IPS-NIHi11 (cell line): ENCODE measurements at places on chromosomes 3 and 15.

DNA sequence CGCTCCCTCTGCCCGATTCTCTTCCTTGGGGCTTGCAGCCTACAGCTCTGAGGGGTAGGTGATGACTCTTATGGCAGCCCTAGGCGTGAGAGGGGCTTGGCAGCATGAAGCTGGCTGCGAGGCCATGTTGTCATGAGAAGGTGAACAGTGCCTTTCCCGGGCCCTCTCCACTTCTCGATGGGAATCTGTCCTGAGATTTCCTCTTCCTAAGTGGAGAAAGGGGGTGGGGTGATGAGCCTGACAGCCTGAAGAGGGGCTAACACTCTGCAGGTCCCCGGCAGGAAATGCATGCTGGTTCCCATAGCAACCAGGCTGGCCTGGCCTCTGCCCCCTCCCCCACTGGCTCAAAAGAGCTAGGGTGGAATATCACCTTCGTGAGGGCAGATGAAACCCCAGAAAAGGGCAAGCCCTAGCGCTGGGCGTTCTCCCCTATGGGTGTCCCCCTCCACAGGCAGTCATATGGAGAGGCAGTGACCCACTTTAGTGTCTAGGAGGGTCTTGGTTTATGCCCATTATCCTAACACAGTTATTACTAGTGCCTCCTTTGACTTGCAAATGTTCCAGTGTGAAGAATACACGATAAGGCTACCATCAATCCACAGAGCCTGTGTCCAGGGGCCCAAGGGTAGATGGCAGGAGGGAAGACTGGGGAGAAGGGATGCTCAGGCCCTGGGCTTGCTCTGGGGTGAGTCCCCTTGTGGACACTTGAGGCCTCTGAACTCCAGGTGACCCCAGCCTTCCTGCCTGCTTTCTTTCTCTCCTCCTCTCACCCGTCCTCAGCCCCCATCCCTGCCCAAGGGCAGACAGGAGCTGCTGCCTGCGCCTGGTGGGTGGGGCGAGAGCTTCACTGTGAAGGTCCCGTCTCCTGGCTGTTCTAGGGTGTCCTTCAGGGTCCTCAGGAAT lies 13.2 kb downstream of the EPHB3 start:
- peak; percentile 61 for DNase-seq

- DNase-seq: no peak
These were observed 66.1 kb upstream of the SPRED1 start for GRCh38 chr15:38186507-38186906.

DNA sequence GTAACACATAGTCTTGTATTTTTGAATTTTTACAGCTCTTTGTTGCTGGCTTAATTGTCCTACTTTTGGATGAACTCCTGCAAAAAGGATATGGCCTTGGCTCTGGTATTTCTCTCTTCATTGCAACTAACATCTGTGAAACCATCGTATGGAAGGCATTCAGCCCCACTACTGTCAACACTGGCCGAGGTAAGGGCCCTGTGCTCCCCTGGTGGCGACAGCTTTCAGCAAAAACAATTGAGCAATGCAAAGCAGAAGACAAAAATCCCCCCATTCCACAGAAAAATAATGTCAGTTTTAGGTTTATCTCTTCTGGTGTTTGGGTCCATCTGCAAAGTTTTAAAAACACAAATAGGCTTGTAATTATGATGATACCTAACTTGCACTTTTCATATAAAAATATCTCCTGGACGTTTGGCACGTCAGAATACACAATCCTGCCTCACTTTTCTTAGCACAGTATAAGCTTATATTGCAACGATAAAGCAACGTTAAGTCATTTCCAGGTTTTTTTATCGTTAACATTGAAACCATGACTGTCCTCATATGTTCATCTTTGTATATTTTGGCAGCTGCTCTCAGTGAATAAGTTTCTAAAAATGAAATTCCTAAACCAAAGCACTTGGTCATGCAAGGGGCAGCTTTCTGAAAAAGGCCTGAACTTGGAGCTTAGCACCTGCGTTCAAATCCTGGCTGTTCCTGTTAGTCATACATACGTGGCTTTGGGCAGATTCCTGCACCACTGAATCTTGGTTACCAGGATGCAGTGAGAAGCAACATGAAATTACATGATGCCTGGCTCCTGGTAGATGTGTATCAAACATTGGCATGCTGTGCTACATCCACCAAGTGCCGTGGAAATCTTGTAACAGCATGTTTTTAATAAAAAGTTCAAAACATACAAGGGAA lies 8.5 kb downstream of the SEC61A1 start:
- no peak for DNase-seq

DNA sequence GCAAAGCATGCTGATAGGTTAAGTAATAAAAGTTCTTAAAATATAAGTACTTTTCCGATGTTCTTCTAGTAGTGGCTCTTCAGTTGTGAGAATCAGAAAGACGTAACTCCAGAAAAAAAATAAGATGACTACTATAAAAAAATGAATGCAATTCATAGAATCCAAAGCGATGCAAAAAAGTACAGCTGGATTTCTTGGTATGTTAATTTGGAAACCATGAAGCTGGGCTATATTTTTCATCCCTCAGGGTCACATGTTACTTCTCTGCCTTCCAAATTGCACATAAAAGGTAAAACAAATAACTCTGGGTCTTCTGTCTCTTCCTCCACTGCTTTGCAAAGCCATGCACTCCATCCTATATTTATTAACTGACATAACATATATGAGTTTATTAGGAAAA lies 843.9 kb upstream of the DPPA4 start:
- DNase-seq: no peak

DNA sequence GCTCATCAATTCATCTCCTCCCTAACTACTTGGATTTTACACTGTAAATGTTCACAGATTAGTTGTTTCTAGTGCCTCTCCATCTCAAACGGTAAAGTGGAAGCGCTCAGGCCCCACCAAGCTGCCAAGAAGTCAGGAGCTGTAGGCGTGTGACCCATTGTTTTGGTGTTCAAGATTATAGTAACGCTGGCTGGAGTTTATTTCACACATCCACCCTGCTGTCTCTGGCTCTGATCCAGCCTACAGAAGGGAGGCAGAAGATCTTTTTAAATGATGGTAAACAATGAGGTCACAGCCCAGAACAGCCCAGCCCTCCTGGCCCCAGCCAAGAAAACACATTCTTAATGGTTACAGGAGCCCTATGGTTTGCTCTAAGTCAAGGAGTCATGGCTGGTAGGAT lies 25.7 kb upstream of the GALNT15 start:
- no peak for DNase-seq

- peak; percentile 69 for DNase-seq
These were observed 51.1 kb upstream of the ARRDC4 start for GRCh38 chr15:97909291-97909891.

GRCh38 chr3:71003511-71003910 lies 580.0 kb downstream of the FOXP1 start:
- DNase-seq: no peak

GRCh38 chr3:119632216-119632615 lies 28.2 kb downstream of the POPDC2 start:
- no peak for DNase-seq

DNA sequence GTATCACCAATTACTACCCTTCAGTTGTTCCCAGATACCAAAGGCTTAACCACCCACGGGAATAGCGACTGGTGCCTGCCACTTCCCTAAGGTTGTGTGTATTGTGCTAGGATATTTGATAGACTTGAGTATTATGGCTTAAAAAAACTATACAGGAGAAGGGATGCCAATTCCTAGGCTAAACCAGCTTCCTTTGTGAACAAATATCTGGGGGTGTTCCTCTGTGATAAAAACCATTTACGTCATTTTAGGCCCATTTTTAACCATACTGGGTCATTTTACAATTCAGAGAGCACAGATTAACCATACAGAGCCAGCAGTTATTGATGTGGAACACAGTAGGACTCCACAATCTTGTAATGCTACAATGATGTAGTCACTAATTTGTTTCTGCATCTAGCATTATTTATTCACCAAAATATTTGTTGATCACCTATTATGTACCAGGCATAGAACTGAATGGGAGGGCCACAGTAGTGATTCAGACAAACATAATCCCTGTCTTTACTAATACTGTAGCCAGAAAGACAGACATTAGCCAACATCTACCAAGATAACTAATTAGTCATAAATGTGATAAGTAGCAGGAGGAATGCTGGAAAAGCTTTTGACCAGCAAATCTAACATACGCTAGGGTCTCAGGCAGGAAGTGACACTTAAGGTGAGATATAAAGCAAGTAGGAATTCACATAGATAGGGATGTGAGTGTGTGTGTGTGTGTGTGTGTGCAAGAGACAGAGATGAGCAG lies 184.8 kb downstream of the MECOM start:
- no peak for DNase-seq

GRCh38 chr3:186932281-186933181 lies 2.2 kb downstream of the ST6GAL1 start:
- DNase-seq: no peak

GRCh38 chr15:83163032-83163431 lies 44.6 kb downstream of the HDGFL3 start:
- DNase-seq: no peak

DNA sequence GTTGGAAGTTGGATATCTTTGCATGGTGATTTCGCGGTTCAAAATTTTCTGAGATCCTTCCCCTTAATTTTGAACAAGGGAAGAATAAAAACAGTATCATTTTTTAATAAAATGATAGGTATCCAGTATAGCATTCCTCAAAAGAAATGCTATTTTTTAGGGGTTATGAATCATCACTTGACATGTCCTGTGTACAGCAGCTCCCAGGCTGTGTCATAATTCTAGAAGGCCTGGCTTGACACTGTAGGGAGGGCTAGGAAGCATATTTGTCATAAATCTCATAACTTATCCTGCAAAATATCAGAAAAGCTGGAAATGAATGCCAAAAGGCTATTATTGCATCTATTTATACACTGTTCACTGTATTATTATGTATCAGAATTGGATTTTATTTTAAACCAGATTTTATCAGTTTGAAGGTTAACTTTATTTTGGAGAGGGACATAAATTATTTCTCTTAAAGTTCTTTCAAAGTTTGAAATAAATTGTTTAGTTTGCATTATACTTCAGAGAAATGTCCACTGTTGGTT lies 539.1 kb upstream of the ROBO2 start:
- no peak for DNase-seq

GRCh38 chr3:46897031-46897430 lies 19.5 kb downstream of the PTH1R start:
- DNase-seq: no peak

DNA sequence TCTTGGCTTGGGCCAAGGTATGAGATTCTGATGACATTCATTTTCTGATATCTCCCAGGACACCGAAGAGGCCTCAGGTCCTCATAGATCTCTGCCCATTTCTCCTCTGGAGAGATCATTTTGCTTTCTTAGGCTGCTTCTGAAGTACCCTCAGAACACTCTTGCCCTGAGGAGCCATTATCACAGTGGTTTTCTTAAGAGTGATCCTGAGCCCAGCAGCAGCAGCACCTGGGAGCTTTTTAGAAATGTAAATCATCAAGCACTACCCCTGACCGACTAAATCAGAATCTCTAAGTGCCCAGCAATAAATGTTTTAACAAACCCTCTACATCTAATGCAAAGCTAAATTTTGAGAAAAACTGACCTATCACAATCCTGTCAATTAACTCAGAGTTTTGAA lies 40.6 kb upstream of the SLC9A9 start:
- no peak for DNase-seq

GRCh38 chr15:31502541-31503229 lies 176.1 kb downstream of the KLF13 start:
- no peak for DNase-seq

DNA sequence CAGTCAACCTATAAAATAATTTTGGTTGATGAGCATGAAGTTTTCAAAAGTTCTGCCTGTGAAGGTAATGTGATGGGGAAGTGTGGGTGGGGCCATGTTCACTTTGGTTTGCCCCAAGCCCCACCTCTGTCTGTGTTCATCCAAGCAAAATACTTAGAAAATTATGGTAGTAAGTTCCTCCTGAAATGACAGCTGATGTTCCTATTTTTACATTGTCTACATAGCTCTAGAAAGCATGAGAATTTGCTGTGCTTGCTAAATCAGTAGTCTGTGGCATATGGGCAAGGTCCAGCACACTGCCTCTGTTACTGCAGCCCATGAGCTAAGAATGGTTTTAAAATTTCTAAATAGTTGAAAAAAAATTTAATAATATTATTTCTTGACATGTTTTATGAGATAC lies 21.9 kb upstream of the CP start:
- no peak for DNase-seq

GRCh38 chr3:42507252-42507651 lies 4.8 kb downstream of the VIPR1 start:
- DNase-seq: peak; percentile 69

DNA sequence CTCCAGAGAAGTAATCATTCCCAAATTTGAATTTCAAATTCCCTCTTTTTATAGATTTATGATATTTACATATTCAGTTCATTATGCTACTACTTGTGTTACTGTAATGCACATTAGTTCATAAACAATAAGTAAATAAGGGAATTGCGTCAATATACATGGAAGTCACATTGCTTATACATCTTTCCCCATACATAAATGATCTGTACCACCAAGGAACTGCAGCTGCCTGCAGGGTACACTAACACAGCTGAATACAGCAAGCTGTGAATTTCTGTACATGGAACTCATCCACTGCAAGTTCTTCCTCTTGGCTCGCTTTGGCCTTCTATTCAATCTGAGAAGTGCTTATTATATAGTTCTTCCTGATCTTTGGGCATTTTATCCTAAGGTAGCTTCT lies 15.5 kb downstream of the CASR start:
- no peak for DNase-seq

DNA sequence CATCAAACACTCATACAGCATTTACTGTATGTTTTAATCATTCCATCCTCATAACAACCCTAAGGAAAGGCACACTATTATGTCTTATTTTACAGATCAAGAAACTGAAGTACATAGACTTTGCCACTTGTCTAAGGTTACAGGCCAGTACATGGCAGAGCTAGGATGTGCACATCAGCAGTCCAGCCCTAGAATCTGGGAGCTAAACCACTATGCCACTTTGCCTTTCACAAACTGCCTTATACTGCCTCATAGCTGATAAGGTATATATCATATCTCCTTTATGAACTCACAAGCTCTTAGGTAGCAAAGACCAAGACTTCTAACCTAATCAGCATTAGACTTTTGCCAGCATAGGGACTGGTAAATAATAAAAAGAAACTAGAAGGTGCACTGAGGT lies 49.1 kb downstream of the MYO9A start:
- DNase-seq: no peak

DNA sequence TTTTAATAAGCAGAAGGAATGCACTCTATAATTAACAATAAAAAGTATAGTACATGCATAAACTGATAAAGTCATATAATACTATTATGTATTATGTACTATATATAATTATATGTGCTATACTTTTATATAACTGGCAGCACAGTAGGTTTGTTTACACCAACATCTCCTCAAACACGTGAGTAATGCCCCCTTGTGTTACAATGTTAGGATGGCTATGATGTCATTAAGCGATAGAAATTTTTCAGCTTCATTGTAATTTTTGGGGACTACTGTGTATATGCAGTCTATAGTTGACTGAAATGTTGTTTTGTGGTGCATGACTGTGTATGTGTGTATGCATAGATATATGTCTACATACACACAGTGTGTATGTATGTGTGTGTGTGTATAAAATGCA lies 100.6 kb downstream of the SLMAP start:
- no peak for DNase-seq

- DNase-seq: no peak
These were observed 78.1 kb downstream of the TNFAIP8L3 start for GRCh38 chr15:51016615-51017014.
